ENCODE measurements at places on chromosomes 16 and 17.

DNA sequence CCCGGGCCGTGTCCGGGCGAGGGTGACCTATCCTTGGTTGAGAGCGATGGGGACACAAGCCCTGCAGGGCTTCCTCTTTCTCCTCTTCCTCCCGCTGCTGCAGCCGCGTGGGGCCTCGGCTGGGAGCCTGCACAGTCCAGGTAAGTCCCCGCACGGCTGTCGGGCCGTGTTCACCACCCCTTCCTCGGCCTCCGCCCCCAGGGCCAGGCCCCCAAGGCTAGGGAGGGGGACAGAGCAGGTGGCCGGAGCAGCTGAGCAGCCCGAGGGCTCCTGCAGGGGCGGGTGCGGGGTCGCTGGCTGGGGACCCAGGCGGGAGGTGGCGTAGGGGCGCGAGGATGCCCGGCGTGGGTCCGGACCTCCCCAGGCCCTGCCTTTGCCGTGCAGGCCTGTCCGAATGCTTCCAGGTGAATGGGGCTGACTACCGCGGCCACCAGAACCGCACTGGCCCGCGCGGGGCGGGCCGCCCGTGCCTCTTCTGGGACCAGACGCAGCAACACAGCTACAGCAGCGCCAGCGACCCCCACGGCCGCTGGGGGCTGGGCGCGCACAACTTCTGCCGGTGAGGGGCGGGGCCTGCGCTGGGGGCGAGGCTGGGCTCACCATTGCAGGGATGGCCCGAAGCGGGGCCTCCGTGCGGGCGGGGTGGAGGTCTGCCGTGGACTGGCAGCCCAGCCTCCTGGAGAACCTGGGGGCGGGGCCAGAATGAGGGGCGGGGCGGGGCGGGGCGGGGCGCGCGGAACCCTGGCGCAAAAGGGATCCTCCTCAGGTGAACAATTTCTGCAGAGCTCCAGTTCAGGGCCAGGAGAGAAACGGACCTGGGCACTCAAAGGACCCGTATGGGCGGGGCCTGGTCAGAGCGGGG, 631 bp downstream of the KREMEN2 start:
- DNase-seq, result no peak

GRCh38 chr17:48814504-48814903, 2.5 kb downstream of the TTLL6 start:
- peak; percentile 21 for DNase-seq

GRCh38 chr17:11330826-11331225, 89.8 kb downstream of the SHISA6 start:
- no peak for DNase-seq

DNA sequence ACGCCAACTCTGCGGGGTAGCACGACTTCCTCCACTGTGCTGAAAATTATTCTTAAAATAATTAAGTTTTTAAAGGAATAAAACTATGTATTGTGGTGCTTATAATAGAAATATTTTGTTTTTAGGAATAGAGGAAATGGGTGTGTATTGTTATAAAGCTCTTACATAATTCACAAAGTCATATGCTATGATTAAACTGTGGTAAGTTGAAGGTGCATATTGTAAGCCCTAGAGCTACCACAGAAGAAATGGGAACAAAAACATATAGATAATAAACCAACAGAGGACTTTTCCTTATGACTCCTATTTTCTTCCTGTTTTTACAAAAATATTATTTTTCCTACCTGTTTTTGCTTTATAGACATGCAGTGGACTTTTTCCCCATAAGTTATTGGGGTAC, 4.3 kb upstream of the SLFN11 start:
- DNase-seq, result no peak

- DNase-seq, result no peak
Observed at GRCh38 chr17:2062571-2063183, 7.8 kb downstream of the HIC1 start.

DNA sequence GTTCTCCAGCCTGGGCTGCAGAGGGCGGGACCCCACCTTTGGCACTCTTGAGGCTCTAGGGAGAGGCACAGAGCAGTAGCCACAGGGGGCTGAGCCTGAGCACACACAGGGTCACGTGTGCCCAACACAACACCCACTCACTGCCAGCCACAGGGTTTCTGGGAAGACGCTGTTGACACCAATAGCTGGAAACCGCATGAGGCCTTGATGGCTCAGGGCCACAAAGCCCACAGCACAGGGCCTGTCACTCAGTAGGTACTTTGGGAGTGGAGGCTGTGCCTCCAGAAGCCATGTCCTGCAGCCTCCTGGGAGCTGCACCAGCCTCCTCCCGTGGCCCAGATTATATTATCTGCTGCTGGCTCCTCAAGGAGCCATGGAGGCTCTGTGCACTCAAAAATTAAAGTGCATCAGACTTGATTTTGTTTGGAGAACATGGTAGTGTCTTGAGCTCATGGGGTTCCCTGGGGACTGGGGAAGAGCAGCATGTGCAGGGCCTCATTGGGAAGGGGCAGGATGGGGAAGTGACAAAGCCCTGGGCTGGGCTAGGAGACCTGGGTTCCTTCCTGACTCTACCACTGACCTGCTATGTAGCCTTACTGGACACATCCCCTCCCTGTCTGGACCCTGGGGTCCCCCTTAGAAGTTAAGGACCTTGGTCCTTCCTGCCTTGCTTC, 12.5 kb upstream of the SREBF1 start:
- peak; percentile 60 for DNase-seq

DNA sequence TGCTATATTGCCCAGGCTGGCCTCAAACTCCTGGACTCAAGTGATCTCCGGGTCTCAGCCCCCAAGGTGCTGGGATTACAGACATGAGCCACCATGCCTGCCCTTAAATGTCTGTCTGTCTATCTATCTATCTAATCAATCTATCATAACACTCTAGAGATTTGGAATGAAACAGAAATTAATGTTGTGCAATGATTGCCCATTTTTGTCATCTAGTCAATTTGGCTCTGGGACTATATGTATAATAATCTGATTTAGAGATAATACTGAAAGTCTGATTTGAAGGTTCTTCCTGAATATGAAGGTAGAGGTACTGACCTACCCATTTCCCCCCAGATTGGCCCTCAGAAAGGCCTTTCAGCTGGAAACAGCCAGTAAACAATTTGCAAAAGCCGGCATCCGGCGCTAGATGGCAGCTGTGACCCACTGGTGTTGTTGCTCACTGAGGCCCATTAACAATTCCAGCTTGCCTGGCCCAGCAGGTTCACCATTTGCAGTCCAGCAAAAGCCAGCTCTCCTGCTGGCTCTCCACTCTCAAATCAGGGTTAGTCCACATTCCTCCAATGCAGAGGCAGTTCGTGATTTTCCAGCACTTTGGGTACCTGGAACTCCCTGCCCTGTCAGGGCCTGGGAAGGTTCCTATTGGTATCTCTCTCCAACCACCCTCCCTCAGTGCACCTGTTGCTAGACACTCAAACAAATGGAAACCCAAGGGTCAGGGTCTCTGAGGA, 22.9 kb upstream of the C16orf87 start:
- no peak for DNase-seq

- DNase-seq, result no peak
Observed at GRCh38 chr16:12195296-12195695, 218.8 kb downstream of the SNX29 start.

DNA sequence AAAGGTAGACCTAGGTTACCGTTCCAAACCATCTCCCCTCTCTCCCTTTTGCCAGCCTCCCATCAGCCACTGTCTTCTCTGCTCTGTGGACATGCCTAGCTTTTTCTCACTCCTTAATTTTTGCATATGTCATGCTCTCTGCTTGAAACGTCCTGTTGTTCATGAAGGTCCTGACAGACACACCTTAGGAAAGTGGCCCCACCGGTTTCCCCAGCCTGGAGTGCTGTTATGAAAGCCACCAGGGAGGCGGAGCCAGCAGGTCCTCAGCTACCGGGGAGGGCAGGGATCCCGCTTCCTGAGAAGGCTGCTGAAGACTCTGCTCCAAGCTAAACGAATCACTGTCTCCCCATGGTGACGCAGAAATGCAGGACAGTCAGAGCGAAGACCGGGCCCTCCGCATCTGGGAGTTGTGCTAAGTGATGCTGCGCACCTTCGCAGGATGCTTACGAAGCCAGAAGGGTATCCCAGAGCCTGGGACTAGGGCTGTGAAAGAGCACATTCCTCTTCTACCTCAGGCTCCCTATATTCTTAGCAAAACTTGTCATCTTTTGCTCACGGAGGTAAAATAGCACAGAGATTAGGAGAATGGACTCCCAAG, 2.3 kb upstream of the SLC16A11 start:
- no peak for DNase-seq

DNA sequence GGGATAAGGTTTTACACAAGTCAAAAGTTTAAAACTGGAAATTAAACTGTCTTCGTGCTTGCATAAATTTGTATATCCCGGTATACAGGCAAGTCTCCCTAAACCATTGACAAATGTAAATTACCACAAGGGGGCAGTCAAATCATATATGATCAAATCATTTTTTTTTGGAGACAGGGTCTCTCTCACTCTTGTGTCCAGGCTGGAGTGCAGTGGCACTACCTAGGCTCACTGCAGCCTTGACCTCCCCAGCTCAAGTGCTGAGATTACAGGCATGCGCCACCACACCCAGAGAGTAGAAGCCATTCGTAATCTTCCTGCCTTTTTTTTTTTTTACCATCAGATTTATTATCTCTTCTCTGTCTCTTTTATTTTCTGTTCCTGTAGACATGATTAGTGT, 18.5 kb downstream of the TOP2A start:
- DNase-seq, result no peak

DNA sequence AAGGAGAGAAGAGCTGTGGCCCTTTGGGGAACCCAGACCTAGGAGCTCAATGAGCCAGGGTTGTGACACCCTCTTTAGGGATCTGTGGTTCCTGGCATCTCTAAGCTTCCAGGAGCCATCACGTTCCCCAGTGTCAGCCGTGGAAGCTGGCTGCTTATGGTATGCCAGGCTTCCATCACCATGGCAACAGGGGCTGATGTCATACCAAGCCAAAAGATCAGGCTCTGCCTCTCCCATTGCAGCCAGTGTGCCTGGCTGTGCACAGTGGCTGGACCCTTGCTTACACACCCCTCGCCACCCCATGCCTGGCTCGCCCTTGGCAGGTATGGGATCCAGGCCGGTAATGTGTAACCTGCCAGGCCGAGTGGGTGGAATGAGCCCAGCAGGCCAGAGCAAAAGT, 91.1 kb downstream of the SSH2 start:
- DNase-seq, result no peak

- no peak for DNase-seq
Observed at GRCh38 chr16:14462811-14463210, 167.2 kb downstream of the PARN start.

- DNase-seq, result no peak
Observed at GRCh38 chr17:72745241-72745640, 347.2 kb downstream of the SLC39A11 start.

GRCh38 chr17:19538095-19539039, 4.7 kb downstream of the SLC47A1 start:
- DNase-seq, result no peak

DNA sequence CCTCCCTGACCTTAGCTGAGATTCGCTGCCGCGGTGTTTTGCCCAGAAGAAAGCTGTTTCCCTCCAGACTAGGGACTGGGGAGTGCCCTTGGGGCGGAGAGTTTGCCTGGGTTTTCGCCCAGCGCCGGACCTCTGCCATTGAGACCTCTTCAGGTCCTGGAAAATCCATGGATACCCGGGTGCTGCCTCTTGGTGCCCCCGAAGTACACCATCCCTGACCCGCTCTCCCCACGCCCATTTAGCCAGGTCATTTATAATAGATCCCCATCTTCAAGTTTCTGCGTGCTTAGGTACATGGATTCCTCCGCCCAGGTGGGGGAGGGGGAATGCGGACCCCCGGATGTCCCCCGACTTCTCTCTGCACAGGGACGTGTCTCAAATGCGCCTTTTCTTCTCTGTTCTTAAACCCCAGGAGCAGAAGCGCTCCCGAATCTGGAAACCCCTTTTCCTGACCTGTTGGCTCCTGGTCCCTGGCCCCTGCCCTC, 15.0 kb upstream of the CBX8 start:
- no peak for DNase-seq

- no peak for DNase-seq
Observed at GRCh38 chr16:769934-770333, 9.4 kb downstream of the MSLN start.

DNA sequence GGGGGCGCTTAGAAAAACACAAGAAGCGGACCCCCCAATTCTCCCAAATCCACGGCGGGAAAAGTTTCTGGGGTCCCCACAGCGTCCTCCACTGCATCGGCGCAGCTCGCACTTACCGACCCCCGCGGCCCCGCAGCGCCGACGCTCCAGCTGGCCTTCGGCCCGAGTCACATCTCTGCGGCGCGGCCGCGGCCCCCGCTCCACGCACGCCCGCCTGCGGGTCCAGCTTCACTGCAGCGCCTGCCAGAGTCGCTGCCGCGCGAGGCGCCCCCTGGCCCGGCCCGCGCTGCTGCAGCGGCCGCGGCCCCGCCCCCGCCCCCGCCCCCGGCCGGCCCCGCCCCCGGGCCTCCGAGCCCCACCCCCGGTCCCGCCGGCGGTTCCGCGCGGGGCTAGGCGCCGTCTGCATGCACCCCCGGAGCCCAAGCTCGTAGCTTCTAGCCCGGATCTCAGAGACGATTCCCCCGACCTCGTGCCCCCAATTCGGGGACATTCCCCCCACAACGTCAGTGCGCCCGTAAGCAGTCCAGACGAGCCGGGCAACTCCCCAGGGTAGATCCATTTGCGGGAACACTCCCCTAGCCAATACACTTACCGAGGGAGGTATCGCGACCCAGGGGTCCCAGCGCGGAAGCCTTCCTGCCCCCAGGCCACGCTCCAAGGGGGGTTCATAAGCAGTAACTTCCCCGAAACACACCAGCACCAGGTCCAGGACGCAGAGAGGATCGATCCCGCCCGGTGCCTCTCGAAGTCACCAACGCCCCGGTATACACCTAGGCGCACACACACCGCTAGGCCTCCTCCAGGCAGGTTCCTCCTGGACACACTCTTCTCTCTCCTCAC, at the start of gene GPRC5B:
Gene GPRC5B, minus strand, starts transcription at position 238 of the 840 bp plus-strand sequence. CDS start 12,003 bp downstream, outside the sequence.
- DNase-seq, result peak; percentile 31

GRCh38 chr16:61233713-61234112, 802.5 kb downstream of the CDH8 start:
- DNase-seq, result no peak

GRCh38 chr16:56190048-56190676, 1.1 kb upstream of the GNAO1 start:
- DNase-seq, result no peak

DNA sequence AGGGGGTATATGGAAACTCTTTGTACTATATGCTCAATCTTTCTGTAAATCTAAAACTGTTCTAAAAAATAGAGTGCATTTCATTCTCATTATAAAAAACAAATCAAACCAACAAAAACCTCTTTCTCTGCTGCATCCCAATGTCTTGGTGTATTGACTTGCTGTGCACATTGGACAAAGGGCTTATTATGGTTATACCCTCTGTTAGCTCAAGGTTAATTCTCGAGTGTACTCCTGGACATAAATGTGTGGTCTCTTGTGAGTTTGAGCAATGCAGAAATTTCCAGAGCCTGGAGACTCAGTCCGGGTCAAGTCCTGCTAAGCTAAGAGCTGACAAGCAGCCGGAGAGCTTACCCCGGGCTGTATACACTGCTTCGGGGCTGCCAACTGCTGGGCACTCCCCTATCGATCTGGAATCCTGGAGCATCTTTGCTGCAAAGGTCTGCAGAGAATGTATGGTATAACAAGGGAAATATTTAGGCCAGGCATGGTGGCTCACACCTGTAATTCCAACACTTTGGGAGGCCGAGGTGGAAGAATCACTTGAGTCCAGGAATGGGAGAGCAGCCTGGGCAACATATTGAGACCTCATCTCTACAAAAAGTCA, 66.2 kb upstream of the BRD7 start:
- no peak for DNase-seq

- no peak for DNase-seq
Observed at GRCh38 chr17:31373150-31374093, 18.1 kb upstream of the RAB11FIP4 start.

GRCh38 chr16:23506606-23506994, 3.7 kb downstream of the GGA2 start:
- DNase-seq, result no peak

GRCh38 chr17:55186937-55187770, 77.6 kb upstream of the HLF start:
- DNase-seq, result no peak

GRCh38 chr17:63338272-63338671, 107.8 kb downstream of the CYB561 start:
- DNase-seq, result no peak

Measured in stimulated activated CD4-positive, alpha-beta T cell treated with anti-CD3 and anti-CD28 coated beads, TNF-alpha, amount 100 ng/mL, for 1 hour (primary cell).